Stimulated activated naive CD4-positive, alpha-beta T cell (primary cell): ENCODE measurements at places on chromosomes 2 and 18.

DNA sequence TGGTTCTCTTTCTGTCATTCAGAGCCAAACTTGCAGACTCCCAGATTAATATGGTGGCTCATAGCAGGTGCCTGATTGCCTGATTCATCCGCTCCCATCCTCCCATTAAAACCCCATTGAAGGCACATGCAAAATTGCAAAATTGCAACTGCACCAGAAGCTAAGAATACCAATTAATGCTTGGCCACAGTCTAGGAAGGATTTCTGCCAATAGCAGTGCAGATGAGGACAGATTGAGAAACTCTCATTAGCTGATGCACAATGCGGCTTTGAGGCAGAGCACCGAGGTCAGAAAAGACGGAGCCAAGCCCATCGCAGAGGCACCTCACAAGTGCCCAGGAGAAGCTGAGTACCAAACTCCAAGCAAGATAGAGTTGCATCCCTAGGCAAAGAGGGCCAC, 172.8 kb downstream of the ARL4C start:
- no peak for DNase-seq

GRCh38 chr18:75376004-75376403, 51.5 kb downstream of the SMIM21 start:
- no peak for DNase-seq

- no peak for DNase-seq
These were observed 214.9 kb downstream of the DSEL start for GRCh38 chr18:67301592-67301991.

DNA sequence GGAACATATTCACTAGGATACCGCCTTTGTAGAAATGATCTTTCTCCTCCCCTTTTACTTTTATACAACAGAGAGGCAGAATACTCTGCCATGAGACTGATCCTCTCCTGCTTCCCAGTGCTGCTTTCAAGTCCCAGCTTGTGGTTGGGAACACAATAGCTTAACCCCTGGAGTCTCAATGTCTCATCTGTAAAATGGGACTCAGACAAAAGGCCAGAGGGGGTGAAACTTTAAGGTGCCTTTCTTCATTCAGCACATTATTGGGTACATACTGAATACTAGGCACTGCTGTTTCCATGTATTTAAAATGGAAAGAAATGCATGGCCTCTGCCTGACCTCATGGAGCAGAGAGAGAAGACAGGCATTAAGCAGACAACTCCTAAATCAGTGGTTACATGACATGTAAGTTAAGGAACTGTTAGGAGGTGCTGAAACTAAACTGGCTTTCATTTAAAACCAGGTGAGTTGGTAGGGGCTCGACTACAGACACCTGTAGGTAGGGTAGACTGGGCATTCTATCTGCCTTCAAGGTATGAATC, 53.8 kb downstream of the MAP4K4 start:
- DNase-seq = no peak

- DNase-seq = no peak
These were observed 20.2 kb upstream of the DARS1 start for GRCh38 chr2:136005462-136006196.

DNA sequence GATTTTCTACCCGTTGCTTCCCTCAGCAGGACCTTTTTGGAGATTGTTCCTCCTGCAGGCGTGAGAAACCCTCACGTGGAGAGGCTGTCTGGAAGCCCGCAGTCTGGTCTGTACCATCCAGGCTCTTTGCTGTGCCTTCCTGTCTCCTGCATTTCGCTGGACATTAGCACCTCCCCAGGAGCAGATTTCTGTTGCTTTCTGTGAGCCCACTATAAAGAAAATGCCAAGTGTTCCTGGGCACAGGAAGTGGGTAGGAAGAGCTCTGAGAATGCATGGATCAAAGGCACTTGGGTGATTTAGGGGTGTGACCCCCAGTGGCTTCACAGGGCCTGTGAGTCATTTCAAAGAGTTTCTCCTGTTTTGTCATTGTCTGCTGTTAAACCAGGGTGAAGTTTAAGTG, 27.3 kb downstream of the SPTBN1 start:
- no peak for DNase-seq

GRCh38 chr18:57816208-57816954, 13.3 kb upstream of the ATP8B1 start:
- DNase-seq = no peak
